ENCODE measurements at places on chromosomes 2 and 18. TPM values are rescaled to one million over a fixed set of nuclear protein-coding genes. Genes with fewer than 3 reads are reported as not detected.

DNA sequence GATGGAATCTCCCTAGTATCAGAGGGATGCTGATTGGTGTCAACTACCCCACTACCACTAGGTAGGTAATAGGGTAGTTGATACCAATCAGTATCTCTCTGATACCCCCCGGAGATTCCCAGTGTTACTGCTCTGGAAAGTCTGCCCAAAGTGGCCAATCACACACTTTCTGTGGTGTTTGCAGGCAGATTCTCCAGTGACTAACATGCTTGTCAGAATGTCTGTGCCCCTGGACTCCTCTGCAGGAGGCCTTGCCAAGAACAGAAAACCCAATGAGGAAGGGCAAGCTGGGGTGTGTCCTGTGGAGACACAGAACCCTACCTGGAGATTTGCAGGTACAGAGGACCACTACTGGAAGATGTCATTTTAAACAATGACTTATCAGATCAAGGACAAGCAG lies 135.1 kb downstream of the RIT2 start:
- no peak for DNase-seq
- no peaks in the 10 kb centered on the region for H3K36me3 ChIP-seq
- no peaks in the 10 kb centered on the region for H3K27me3 ChIP-seq
- no peak overlapping the region for H3K27ac ChIP-seq
- H3K4me1 ChIP-seq, result no peaks in the 10 kb centered on the region

GRCh38 chr18:41153871-41154270 lies 801.2 kb upstream of the PIK3C3 start:
- no peaks in the 10 kb centered on the region for H3K36me3 ChIP-seq
- DNase-seq, result no peak
- no peak overlapping the region for H3K4me3 ChIP-seq
- no peaks in the 10 kb centered on the region for H3K27me3 ChIP-seq

DNA sequence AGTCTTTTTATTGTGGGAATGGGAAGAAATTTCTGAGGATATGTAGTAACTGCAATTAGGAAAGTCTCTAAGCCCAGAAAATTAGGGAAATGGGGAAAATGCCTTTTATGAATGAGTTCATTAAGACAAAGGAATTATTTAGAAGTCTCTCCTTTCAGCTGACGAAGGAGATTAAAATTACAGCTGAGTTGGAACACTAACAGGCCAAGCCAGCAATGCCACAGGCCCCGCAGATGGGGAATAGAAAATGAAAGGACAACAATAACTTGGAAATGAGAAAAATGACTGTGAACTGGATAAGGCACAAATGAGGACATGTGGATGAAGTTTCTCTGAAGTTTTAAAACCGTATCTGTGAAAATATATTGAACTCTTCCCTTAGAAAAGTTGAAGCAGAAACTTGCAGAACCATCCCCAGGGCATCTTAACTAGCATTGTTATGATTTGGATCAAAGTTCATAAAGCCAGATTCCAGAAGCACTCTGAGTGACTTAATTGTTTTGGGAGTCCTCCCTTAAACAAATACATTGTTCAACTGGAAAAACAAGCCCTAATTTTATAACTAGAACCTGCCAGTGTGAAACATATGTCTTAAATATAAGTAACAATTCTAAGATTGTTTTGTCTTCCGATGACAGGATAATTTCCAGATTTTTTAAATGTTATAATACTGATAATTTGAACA lies 51.3 kb downstream of the C2orf76 start:
- H3K4me3 ChIP-seq, result no peak overlapping the region
- no peak overlapping the region for H3K27ac ChIP-seq
- no peaks in the 10 kb centered on the region for H3K36me3 ChIP-seq
- no peaks in the 10 kb centered on the region for H3K4me1 ChIP-seq
- no peaks in the 10 kb centered on the region for H3K27me3 ChIP-seq

DNA sequence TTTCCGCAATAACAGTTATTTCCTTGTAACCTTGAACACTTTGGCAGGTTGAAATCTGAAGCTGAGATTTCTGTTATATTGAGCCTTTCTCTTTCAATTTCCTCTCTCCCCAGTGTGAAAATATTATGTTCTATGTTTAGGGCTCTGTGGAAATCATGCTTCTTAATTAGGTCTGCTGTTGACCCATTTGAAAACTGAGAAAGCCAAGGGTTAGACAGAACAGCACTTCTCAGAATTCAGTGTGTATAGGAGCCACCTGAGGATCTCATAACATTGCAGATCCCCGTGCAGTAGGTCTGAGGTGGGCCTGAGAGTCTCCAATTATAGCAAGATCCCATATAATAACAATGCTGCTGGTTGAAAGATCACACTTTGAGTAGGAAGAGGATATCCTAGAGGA lies 230.2 kb upstream of the NT5C1B start:
- no peaks in the 10 kb centered on the region for H3K27me3 ChIP-seq
- DNase-seq, result no peak
- no peaks in the 10 kb centered on the region for H3K36me3 ChIP-seq
- no peak overlapping the region for H3K27ac ChIP-seq

DNA sequence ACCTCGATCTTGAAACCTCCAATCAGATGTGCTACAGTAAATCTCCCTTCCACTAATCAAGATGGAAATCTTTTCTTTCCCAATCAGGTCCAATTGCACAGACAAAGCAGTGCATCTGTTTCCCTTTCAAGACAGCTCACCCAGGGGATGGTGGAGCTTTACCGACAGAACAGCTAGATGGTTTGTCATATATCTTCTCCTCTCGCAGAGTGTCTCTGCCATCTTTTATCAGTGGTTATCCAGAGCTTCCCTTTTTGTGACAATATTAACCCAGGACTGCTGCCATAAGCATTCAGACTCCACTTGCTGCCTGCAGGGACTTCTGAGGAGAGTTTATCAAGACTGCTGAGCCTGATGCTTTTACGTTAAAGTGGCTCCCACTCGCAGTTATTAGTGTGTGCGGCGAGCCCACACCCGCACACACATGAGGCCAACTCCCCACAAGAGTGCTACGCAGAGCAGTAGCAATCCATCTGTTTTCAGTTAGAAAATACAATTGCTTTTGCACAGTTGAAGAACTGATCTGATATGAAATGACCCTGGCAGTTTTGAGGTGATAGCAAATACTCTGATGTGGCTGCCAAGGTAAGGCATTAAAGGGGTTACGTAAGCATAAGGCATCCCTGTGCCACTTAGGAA lies 398.9 kb downstream of the NCKAP5 start:
- no peaks in the 10 kb centered on the region for H3K27me3 ChIP-seq
- H3K4me1 ChIP-seq, result 0 out of 2 replicates have a peak, but pooled peaks cover 7% of the 10 kb centered on the region
- no peak overlapping the region for H3K27ac ChIP-seq
- H3K4me3 ChIP-seq, result no peak overlapping the region

GRCh38 chr2:21175895-21176646 lies 52.3 kb downstream of the TDRD15 start:
- H3K4me3 ChIP-seq, result no peak overlapping the region
- H3K36me3 ChIP-seq, result no peaks in the 10 kb centered on the region
- H3K27ac ChIP-seq, result no peak overlapping the region

- H3K27me3 ChIP-seq, result no peaks in the 10 kb centered on the region
- H3K36me3 ChIP-seq, result no peaks in the 10 kb centered on the region
- H3K4me3 ChIP-seq, result no peak overlapping the region
These were observed 96.2 kb downstream of the COPS8 start for GRCh38 chr2:237181844-237182243.

DNA sequence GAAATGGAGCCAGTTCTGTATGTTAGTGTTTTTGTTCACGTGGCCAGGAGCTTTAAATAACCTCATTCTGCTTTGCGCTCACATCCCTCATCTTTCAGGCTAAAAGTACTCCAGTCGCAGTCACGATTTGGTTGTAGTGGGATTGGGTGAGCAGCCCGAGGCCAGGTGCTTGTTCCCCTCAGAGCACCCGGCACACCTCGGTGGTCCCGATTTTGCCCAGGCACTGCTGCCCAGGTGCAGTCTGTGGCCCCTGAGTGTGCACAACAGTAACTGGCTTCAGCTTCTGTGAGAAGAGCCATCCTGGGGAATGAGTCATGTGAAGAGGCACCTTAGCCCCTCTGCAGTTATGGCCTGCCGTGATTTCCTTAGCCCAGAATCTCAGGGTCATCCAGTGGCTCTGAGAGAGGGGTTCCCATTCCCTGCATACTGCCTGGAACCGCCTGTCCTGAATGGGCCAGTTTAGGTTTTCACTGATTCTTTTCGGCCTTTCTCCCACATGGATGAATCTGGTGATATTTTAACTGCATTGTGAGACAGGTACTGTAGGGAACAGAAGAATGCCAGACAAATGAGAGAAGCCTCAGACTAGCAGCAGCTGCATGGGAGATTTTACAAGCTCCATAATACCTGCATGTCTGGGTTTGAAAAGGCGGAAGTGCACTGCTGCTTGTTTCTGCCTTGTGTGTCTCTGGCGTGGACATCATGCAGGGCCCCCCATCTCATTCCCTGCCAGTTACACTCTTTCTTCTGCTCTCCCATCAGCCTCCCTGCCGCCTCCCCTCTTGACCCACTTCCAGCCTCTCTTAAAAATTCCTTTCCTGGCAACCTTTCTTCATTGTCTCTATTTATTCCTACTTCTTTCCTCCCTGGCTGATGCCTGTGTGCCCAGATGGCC lies 33.5 kb downstream of the IMPA2 start:
- no peak overlapping the region for H3K27ac ChIP-seq

GRCh38 chr2:221574231-221574570 lies 2.1 kb upstream of the EPHA4 start:
- no peaks in the 10 kb centered on the region for H3K36me3 ChIP-seq
- no peak overlapping the region for H3K27ac ChIP-seq
- DNase-seq, result no peak
- H3K4me3 ChIP-seq, result peak overlapping the region; percentile 43
- H3K4me1 ChIP-seq, result peaks cover 34% of the 10 kb centered on the region
- peaks cover 24% of the 10 kb centered on the region for H3K27me3 ChIP-seq

DNA sequence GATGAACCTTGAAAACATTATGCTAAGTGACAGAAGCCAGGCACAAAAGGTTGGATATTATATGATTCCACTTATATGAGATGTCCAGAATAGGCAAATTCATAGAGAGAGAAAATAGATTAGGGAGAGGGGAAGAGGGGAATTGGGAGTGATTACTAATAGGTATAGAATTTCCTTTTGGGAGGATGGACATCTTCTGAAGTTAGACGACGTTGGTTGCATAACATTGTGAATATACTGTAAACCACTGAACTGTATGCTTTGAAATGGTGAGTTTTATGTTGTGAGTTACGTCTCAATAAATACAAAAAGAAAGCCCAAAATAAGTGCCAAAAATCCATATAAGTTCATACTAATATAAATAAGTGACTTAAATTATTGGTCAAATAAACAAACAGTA lies 18.6 kb upstream of the CYP26B1 start:
- H3K36me3 ChIP-seq, result no peaks in the 10 kb centered on the region
- H3K4me3 ChIP-seq, result no peak overlapping the region
- H3K27ac ChIP-seq, result no peak overlapping the region
- peaks cover 11% of the 10 kb centered on the region for H3K4me1 ChIP-seq

GRCh38 chr2:209988010-209988409 lies 14.4 kb upstream of the RPE start:
- no peaks in the 10 kb centered on the region for H3K4me1 ChIP-seq
- peaks cover 14% of the 10 kb centered on the region for H3K27me3 ChIP-seq
- H3K36me3 ChIP-seq, result no peaks in the 10 kb centered on the region
- no peak overlapping the region for H3K27ac ChIP-seq
- no peak overlapping the region for H3K4me3 ChIP-seq

GRCh38 chr18:51911584-51911983 lies 428.4 kb upstream of the DCC start:
- DNase-seq, result no peak
- no peaks in the 10 kb centered on the region for H3K36me3 ChIP-seq
- H3K27me3 ChIP-seq, result no peaks in the 10 kb centered on the region

GRCh38 chr2:230828272-230828961 lies 36.3 kb upstream of the ITM2C start:
- peaks cover 22% of the 10 kb centered on the region for H3K27me3 ChIP-seq
- no peaks in the 10 kb centered on the region for H3K36me3 ChIP-seq
- H3K4me3 ChIP-seq, result no peak overlapping the region

- H3K27me3 ChIP-seq, result peaks cover 20% of the 10 kb centered on the region
- H3K4me3 ChIP-seq, result no peak overlapping the region
- no peak for DNase-seq
- H3K36me3 ChIP-seq, result no peaks in the 10 kb centered on the region
- H3K27ac ChIP-seq, result no peak overlapping the region
- H3K4me1 ChIP-seq, result peaks cover 5% of the 10 kb centered on the region
These were observed 170.5 kb downstream of the ZBTB7C start for GRCh38 chr18:48238636-48239035.

DNA sequence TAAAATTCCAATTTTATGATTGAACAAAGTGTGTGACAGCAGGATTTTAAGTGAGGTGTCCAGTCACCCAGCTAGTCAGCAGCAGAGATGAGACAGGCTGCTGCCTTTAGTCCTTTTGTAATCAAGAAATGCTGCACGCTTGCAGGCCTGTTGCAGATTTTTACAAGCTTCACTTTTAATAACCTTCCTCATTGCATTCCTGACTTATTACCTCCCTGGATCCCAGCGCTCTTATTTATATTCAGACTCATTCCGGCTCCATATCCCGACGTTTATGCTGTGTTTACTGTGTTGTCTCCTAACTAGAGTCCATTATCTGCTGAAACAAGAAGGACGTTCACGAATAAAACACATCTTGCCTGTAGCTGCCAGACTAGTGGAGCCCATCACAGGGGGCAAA lies 442.5 kb upstream of the KLHL29 start:
- H3K4me1 ChIP-seq, result no peaks in the 10 kb centered on the region
- H3K27me3 ChIP-seq, result no peaks in the 10 kb centered on the region
- H3K36me3 ChIP-seq, result no peaks in the 10 kb centered on the region
- no peak for DNase-seq
- no peak overlapping the region for H3K27ac ChIP-seq

- no peak for DNase-seq
- peaks cover 44% of the 10 kb centered on the region for H3K4me1 ChIP-seq
- H3K27me3 ChIP-seq, result no peaks in the 10 kb centered on the region
- H3K4me3 ChIP-seq, result no peak overlapping the region
- H3K36me3 ChIP-seq, result no peaks in the 10 kb centered on the region
- peak overlapping the region; percentile 45 for H3K27ac ChIP-seq
These were observed 801.3 kb upstream of the ID2 start for GRCh38 chr2:7880566-7880965.

REG3G gene
- total RNA-seq, result not detected

REEP1 gene
- 0.78 TPM for total RNA-seq

ERFE gene
- 14.9 TPM for total RNA-seq

TBR1 gene
- 0.03 TPM for total RNA-seq

LYPD6B gene
- 35.7 TPM for total RNA-seq

HAT1 gene
- 111 TPM for total RNA-seq

Measured in SJSA1 (cell line).